ENCODE measurements at places on chromosomes 6 and 20.

DNA sequence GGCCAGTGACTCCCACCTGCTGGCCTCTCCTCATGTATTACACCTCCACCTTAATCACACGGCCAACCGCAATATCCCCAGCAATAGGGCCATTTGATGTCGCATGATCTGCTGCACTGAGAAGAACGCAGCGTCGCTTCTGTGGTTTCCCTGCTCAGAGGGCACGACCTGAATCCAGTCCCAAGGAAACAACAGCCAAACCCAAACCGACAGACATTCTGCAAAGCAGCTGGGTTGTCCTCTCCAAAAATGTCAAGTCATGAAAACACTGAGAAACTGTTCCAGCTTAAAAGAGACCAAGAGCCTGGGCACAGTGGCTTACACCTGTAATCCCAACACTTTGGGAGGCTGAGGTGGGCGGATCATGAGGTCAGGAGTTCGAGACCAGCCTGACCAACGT lies 7.5 kb upstream of the BPI start:
- DNase-seq, result no peak

DNA sequence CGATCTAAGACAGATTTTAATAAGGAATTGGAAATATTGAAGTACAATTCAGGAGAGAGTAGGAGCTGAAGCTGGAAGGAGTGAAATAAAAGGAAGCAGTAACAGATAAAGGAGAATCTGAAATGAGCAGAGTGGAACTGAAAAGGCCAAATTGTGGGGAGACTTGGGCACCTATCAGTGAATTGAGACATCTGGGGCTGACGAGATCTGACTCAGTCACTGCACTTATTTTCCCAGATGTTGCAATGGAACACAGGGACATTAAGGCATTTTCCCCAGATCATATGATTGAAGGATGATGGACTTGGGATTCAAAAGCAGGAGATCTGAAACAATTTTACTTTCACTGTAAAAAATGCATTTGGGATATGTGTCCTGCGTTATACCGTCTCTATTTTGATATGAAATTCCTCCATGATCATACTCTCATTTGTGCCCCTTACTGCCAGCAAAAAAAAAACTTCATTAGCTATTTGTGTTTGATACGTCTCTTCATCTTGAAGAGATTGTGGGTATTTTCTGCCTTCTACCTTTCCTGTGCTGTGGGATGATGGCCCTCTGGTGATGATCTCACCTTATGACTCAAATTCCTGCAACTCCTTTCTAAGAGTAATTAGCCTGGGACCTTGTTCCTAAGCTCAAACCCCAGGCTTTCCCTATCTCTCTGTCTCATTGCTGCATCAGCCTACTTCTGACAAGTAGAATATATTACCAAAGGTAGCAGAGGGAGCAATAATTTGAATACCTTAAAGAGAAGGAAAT lies 278.5 kb upstream of the MAN1A1 start:
- no peak for DNase-seq

DNA sequence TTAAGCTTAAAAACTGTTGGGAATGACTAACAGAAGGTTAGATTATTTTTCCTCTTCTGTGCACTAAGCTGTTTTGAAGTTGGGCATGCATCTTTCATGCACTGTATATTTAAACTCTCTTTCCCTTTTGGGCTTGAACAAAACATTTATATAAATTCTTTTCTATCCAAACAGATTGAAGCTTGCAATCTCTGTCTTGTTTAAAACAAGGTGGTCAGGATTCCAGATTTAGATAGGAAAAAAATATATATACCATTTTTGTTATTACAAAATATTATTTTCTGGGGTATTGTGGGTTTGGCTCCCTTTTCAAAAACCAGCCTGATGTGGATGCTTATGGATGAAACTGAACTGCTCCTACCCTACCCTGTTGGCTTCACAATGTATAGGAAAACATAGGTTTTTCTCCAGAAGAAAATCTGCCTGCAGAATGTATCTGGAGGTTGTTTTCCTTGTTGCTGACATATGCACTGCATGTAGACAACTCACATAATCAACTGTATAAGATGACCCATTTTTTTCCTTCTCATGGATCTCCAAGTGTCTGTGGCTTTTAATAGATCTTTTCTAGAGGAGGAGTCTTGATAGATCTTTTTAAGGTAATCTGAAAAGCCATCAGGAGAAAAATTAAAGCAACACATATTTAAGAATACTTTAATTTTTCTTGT lies 146.3 kb downstream of the PRL start:
- no peak for DNase-seq

- DNase-seq, result peak; percentile 0
These were observed 1.1 kb downstream of the PTPRK start for GRCh38 chr6:128519132-128519930.

- no peak for DNase-seq
These were observed 44.1 kb upstream of the GRM4 start for GRCh38 chr6:34189806-34190503.

DNA sequence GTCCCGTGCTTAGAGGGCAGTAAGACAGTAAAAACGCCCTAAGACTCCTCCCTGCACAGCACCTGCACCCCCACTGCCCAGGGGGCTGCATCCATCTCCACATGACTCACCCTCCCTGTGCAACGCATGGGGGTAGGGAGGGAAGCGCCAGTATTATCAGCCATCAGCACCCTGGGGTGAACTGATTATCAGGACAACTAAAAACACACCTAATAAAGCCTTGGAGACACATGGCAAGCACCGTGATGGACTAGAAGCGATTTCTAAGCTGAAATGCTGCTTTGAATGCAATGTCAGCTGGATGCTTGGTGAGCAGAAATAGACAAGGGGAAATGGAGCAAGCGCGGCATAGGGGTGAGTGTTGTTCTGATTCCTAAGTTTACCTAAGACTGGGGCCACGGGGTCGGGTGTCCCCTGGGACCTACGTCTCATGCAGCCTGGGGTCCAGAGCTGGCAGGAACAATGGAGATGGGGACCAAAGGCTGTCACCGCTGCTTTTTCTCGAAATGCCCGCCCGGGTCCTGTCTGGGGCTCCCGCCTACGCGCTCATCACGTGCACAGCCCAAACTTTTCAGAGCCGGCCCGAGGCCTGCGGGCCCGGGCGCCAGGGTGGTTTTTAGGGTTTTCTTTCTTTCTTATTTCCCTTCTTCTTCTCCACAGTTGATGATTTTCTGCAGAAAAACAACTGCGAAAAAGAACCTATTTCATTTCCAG lies 702 bp upstream of the TNFAIP3 start:
- no peak for DNase-seq

- DNase-seq, result no peak
These were observed 85.5 kb upstream of the HS3ST5 start for GRCh38 chr6:114428341-114428740.
